ENCODE measurements at places on chromosomes 4 and X.

DNA sequence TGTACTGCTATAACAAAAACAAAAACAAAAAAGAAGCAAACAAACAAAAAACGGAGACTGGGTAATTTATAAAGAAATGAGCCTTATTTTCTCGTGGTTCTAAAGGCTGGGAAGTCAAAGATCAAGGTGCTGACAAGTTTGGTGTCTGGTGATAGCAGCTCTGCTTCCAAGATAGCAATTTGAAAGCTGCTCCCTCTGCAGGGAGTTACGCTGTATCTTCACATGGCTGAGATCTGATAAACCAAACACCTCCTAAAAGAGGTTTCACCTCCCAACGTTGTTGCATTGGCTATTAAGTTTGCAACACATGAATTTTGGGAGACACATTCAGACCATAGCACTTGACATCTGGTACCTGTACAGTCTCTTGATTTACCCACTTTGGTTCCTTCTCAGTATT is 854.2 kb downstream of the CENPC start:
- no peak for DNase-seq

- DNase-seq = no peak
Measured at GRCh38 chr4:101356928-101357327, 9.6 kb upstream of the PPP3CA start.

- no peak for DNase-seq
Measured at GRCh38 chrX:150693725-150694574, 754 bp downstream of the MTMR1 start.

- no peak for DNase-seq
Measured at GRCh38 chrX:111047575-111047974, 48.4 kb upstream of the PAK3 start.

DNA sequence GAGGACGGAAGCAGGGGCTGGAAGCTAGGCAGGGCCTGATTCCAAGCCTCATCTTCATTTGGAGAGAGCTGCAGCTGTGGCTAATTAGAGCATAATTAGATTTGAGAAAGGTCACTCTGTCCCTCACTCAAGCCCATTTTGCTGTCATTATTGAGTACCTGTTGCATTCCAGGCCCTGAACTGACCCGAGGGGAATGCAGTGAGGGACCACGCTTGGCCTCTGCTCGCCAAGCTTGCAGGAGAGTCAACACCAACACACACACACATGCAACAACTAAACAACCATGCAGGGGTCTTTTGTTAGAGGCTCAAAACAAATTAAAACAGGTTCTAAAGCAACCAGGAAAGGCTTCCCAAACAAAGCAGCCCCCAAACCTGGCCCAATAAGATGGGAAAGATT is 52.7 kb upstream of the MAMLD1 start:
- no peak for DNase-seq

DNA sequence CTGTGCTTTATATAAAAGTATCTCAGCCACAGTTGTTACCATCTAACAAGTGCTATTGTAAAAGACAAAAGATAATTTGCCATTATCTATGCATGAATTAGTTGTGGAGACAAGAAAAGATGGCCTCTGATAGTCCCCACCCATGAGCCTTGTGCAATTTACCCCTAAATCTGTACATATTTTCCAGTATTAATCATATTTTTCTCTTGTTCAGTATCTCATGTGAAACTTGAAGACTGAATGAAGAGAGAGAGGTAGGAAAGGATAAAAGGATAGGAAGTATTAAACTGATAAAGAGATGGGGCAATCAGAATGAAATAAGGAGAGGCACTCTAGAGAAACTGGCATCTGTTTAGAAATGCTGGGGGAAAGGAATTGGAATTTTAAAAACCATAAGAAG is 3.7 kb downstream of the MYOZ2 start:
- DNase-seq = no peak

Measured in stimulated activated CD4-positive, alpha-beta T cell treated with anti-CD3 and anti-CD28 coated beads, Interleukin-1b, Interleukin-23, amount 100 ng/mL, for 1 hour (primary cell).